NCI-H510A treated with DMSO at 0.1 percent for 48 hours (cell line): ENCODE measurements at places on chromosomes 1 and 21.

- no peak for DNase-seq
These were observed 37.5 kb downstream of the XCL2 start for GRCh38 chr1:168506204-168506819.

DNA sequence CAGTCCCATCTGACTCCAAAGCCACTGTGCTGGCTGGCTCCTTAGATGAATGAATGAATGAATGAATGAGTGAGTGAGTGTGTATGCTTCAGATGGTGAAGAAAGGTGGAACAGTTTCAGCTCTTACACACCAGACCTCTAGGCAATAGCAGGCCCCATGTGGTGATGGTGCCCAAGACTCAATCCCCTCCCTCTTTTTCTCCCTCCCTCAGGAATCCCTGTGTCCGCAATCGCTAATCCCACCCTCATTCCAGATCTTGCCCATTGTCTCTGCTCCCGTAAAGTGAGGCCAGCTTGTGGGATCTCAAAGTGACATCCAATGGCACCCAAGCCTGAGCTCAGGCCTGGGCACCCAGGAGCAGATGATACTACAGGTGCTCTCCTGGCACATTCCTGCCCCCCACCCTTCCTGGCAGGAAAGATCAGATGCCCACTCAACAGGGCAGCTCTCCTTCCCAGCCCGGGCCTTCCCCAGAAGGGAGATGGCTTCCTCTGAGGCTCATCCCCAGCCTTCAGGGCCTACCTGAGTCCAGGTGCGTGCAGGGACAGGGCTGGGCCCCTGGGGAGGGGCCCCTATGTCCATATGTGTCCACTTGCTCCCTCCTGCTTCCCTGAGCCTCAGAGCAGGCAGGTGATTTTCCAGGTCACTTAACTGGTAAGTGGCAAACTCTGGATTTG is 106.4 kb downstream of the HMGB4 start:
- no peak for DNase-seq

DNA sequence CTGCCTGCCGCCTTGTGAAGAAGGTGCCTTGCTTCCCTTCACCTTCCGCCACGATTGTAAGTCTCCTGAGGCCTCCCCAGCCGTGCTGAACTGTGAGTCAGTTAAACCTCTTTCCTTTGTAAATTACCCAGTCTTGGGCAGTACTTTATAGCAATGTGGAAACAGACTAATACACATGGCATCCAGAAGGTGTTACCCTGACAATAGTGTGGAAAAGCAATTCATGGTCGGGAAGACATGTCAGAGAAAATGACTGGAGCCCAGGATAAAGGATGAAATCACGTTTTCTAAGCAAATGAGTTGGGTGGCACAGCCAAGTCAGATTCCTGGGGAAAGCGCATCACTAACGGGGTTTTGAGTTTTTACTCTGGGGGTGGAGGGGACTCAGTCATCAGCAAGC is 76.4 kb downstream of the HLCS start:
- DNase-seq = no peak

DNA sequence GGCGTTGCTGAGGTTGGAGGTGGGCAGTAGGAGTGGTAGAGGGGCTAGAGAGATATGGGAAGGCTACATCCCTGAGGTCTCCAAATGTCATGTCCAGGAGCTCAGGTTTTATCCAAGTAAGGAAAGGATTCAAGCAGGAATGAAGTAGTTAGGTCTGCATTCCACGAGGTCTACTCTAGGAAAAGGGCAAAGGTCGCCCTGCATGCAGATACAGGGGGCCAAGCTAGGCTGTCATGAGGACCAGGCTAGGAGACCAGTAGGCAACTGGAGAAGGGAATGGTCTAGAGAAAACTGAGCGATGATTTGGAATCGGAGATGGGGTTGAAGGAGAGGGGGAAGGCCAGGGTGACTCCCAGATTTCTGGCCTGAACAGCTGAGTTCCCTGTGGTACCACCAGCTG is 48.7 kb downstream of the IRF2BP2 start:
- DNase-seq = no peak

DNA sequence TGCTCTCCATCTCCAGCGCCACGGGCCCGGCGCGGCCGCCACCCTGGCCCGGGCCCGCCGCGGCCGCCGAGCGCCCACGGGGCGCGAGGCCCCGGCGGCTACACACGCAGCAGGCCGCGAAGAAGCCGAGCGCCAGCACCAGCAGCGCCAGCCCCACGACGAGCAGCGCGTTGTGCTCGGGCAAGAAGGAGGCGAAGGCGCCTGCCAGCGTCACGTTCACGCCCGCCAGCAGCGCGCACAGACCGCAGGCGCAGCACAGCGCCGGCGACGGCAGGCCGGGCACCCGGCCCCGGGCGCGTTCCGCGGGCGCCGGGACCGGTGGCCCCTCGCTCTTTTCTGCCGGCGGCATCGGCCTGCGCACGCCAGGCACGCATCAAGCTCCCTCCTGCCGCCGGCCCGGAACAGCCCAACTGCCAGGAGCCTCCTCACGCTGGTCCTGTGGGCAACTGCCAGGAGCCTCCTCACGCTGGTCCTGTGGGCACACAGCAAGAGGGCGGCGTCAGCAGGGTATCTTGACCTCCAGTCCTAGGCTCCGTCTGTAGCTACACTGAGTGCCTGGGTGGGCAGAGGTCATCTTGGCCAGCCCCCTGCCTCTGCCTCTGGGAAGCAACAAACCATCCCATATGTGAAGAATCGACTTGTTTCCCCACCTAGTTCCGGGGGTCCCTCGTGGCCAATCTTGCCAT is 18.1 kb downstream of the KNCN start:
- no peak for DNase-seq

- peak; percentile 64 for DNase-seq
These were observed 92.0 kb downstream of the STUM start for GRCh38 chr1:226640321-226641136.

- DNase-seq = no peak
These were observed 419.1 kb downstream of the ADGRL2 start for GRCh38 chr1:82219841-82220240.

- no peak for DNase-seq
These were observed 9.2 kb upstream of the OSBPL9 start for GRCh38 chr1:51607681-51608095.

GRCh38 chr21:43739621-43740435 is 20.9 kb downstream of the PDXK start:
- no peak for DNase-seq

GRCh38 chr1:171666114-171666769 is 13.8 kb upstream of the MYOC start:
- DNase-seq = no peak

GRCh38 chr21:41897700-41898099 is 18.6 kb upstream of the PRDM15 start:
- DNase-seq = no peak

GRCh38 chr1:192713921-192714320 is 78.0 kb downstream of the RGS13 start:
- no peak for DNase-seq

DNA sequence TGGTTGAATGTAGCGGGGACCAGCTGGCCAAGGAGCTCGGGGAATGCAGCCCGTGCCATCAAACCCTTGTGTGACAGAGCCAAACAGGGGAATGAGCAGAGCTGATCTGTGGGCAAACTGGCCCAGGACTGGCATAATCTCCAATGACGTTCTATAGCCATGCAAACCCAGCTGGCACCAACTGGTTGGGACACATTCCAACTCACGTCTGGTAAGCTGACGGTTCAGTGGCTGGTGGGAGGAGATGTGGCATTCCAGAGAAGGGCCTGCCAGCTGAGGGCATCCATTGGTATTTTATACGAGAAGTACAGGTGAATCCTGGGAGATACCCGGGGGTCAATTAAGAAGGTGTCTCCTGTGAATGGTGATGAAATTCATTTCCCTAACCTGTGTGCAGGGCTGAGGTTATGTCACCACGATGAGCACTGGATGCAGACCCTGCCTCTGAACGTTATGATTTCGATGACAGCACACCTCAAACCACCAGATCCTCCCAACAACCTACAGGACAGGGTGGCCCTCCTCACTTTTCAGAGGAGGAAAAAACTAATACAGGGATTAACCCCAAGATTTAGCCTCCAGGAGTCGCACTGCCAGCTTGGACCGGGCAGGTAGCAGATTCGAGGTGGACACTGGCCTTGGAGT is 39.0 kb upstream of the RUNX3 start:
- no peak for DNase-seq

- DNase-seq = no peak
These were observed 439.6 kb upstream of the CAMK1G start for GRCh38 chr1:209143916-209144315.

DNA sequence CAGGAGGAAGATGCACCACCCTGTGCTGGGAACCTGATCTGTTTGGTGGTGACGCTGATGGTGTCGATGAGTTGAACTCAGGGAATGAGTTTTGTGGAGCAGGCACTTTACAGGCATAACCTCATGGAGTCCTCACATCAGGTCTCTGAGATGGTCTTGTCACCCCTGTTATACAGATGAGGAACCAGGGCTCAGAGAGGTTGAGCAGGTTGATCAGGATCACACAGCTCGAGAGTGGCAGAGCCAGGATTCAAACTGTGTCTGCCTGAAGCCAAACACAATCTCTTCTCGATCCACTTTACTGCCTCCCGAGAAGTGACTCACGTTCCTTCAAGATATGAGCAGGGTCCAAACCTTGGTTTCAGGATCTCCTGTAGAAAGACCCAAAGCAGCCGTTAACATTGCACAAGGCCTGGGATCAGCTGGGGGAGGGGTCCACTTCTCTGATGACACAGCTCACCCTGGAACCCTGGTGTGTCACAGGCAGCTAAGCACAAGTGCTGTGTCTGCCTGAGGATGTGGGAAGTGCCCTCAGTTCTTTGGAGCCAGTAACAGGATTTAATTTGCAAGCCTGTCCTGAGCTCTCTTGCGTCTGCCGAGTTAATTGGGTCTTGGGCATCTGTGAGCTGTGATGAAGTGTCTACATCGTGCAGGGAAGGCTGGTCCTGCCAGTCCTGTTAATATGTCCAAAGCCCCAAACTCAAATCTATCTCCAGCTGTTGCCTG is 65.4 kb upstream of the STUM start:
- DNase-seq = no peak

DNA sequence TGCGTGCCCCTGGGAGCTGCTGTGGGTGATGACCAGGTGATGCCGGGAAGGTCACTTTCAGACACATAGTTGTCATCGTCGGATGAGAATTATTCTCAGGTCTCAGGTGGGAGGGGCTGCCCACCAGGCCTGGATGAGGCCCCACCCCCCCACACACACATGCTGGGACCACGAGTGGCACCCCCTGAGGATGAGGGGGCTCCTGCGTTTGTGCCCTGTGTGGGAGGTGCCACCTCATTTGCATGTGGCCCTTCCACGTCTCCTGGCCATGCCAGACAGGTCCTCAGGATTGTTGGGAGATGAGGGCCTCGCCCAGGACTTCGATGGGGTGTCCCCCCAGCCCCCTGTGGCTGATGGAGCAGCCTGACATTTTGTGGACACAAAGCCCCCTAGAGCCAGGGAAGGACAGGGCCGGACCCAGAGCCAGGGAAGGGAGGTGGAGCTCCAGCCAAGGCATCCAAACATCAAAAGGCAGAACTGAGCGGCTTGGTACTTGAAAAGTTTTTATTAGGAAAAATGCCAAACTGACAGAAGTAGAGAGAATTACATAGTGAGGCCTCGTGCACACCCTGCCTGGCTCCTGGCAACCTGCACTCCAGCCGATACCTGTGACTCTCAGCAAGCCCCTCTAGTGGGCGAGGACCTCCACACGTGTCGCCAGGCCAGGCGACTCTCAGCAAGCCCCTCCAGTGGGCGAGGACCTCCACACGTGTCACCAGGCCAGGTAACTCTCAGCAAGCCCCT is 55.7 kb downstream of the PRKCZ start:
- no peak for DNase-seq

DNA sequence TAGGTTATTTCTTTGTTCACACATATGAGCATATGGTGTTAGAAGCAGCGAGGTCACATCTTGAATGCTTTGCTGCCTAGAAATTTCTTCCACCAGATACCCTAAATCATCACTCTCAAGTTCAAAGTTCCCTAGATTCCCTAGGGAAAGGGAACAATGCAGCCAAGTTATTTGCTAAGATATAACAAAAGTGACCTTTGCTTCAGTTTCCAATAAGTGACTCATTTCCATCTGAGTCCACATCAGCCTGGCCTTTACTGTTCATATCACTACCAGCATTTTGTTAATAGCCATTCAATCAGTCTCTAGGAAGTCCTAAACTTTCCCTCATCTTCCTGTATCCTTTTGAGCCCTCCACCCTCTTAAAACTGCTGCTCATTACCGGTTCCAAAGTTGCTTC is 1502.5 kb downstream of the KCNT2 start:
- no peak for DNase-seq

DNA sequence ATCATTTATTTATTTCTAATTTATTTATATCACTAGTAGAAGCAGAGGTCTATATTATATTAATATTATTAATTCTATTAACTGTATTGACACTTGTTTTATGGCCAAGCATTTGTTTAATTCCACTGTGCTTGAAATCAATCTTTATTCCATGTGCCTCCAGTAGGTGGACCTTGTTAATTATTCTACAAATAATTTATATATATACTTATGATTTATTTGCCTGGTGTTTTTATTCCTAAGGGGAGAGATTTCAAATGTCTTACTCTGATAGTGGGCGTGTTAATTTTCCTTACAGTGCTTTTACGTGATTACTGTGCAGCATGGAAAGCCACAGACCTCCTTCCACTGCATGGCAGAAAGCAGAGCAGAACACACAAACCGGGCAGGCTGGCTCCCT is 17.5 kb upstream of the OR6N2 start:
- no peak for DNase-seq

- no peak for DNase-seq
These were observed 338.1 kb downstream of the RPS6KC1 start for GRCh38 chr1:213389061-213389581.

DNA sequence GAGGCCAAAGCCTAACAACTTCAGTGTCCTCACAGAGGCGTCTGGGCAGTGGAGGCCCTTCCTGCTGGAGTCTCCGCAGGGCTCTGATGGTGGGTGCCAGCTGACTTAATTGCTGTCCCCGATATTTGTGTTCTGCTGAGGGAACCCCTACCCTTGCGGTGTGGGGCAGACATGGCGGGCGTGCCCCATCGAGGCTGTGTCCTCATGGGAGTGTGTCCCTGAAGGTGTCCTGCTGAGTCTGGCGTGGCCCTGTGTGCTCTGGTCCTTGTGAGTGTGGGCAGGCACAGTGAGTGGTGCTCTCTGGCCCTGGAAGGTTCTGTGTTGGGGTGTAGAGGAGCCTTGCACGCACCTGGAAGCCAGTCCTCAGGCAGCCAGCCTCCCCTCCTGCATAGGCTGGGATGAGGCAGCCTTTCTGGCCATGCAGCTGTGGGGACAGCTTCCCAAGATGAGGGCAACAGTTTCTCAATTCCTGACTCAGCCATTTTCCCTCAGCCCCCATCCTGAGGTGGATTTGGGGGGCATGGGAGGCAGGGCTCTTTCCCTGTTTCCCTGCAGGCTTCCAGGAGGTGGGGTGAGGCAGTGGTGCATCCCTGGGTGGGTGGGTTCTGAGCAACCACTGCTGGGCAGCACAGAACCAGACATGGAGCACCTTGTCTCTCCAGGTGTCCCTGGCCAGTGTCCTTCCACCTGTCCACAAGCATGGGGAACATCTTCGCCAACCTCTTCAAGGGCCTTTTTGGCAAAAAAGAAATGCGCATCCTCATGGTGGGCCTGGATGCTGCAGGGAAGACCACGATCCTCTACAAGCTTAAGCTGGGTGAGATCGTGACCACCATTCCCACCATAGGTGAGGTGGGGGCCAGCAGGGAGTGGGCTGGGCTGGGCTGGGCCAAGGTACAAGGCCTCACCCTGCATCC is 6.5 kb downstream of the C1orf35 start:
- DNase-seq = no peak
